Chondrocyte (in vitro differentiated cells): ENCODE measurements at places on chromosomes 7 and 10. TPM values are rescaled to one million over a fixed set of nuclear protein-coding genes. Genes with fewer than 3 reads are reported as not detected.

Gene PDE6C
- not detected in 3 replicates for total RNA-seq

Gene EN2
- total RNA-seq, result 0.15 to 0.99 TPM (median 0.15 TPM) in 3 replicates

Gene GPC2
- 6.2 to 7.3 TPM (median 6.7 TPM) in 3 replicates for total RNA-seq

Gene VGF
- 0.22 to 0.26 TPM in 2 of 3 replicates, not detected in the other for total RNA-seq

Gene HOXA9
- total RNA-seq, result not detected in 3 replicates

GRCh38 chr7:109376576-109376975 lies 806.9 kb downstream of the DNAJB9 start:
- no peaks in the 10 kb centered on the region for H3K27me3 ChIP-seq
- H3K4me1 ChIP-seq, result no peaks in the 10 kb centered on the region
- no peak overlapping the region for H3K4me3 ChIP-seq
- H3K36me3 ChIP-seq, result no peaks in the 10 kb centered on the region
- no peak for DNase-seq
- H3K27ac ChIP-seq, result no peak overlapping the region

DNA sequence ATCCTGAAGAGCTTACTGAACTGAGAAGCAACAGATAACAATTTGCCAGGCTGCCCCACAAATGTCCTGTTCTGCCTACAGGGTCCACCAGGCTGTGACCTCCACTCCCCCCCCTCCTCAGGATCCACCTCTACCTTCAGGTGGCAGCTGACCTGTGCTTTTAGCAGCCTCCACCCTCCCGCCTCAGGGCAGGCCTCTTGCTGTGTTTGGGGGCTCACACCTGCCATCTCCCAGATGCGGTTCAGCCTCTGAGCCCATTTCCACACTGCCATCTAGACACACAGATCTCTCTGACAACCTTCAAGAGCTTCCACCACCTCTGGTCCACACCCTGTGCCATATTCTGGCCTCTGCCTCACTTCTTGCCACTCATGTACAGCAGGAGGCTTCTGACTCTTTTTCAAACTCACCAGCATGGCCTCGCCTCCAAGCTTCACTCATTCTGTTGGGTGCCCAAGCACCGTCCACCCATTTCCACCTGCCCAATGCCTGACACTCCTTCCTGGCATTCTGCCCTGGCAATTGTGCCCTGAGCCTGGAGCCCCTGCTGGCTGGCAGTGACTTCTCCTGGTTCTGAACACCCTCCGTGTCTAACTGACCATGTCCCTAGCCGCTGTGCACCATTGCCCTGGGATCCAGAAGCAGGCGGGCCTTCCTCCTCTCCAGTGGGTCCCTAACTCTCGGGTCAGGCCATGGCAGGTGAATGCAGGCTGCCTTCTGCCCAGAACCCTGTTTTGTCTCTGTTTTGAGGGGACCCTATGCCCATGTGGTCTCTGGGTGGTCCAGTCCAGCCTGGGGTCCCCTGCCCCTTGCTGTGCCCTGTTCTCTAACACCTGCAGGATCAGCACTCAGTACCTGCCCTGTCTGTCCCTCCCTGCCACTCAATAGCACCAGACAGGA lies 18.5 kb downstream of the TMEM72 start:
- peaks cover 6% of the 10 kb centered on the region for H3K27me3 ChIP-seq
- peaks cover 6% of the 10 kb centered on the region for H3K4me1 ChIP-seq
- peaks cover 1% of the 10 kb centered on the region for H3K36me3 ChIP-seq
- no peak overlapping the region for H3K27ac ChIP-seq
- DNase-seq, result no peak

- no peaks in the 10 kb centered on the region for H3K4me1 ChIP-seq
- H3K4me3 ChIP-seq, result no peak overlapping the region
- no peaks in the 10 kb centered on the region for H3K27me3 ChIP-seq
Measured at GRCh38 chr10:82462910-82463551, 588.0 kb downstream of the NRG3 start.

- H3K36me3 ChIP-seq, result no peaks in the 10 kb centered on the region
- peaks cover 4% of the 10 kb centered on the region for H3K4me1 ChIP-seq
- H3K27me3 ChIP-seq, result peaks cover 45% of the 10 kb centered on the region
Measured at GRCh38 chr10:26879744-26880143, 19.0 kb upstream of the ABI1 start.

DNA sequence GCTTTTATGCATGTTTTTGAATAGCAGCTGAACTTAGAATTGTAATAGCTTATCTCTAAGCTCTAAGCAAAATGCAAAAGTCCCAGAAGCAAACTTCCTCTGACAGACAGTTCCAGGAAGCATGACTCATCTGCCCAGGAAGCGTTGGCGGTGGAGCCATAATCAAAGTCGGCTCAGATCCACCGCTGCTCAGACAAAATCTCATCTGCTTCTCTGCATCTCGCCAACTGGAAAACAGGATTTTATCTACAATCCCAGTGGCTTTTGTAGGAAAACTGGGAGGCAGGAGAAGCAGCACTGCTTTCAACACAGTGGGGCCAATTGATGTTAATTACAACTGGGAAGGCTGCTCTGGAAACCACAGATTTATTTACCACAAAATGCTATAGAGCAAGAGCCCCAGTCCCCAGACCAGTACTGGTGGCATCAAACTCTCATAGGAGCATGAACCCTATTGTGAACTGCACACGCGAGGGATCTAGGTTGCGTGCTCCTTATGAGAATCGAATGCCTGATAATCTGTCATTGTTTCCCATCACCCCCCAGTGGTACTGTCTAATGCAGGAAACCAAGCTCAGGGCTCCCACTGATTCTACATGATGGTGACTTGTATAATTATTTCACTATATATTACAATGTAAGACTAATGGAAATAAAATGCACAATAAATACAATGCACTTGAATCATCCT lies 99.9 kb downstream of the CUBN start:
- H3K4me3 ChIP-seq, result peak overlapping the region; percentile 40
- H3K36me3 ChIP-seq, result no peaks in the 10 kb centered on the region
- DNase-seq, result no peak
- H3K27me3 ChIP-seq, result no peaks in the 10 kb centered on the region
- H3K27ac ChIP-seq, result peak overlapping the region; percentile 37
- H3K4me1 ChIP-seq, result peaks cover 36% of the 10 kb centered on the region

GRCh38 chr10:109778993-109779392 lies 144.3 kb downstream of the XPNPEP1 start:
- DNase-seq, result no peak
- no peaks in the 10 kb centered on the region for H3K4me1 ChIP-seq
- H3K27ac ChIP-seq, result no peak overlapping the region
- H3K4me3 ChIP-seq, result no peak overlapping the region

DNA sequence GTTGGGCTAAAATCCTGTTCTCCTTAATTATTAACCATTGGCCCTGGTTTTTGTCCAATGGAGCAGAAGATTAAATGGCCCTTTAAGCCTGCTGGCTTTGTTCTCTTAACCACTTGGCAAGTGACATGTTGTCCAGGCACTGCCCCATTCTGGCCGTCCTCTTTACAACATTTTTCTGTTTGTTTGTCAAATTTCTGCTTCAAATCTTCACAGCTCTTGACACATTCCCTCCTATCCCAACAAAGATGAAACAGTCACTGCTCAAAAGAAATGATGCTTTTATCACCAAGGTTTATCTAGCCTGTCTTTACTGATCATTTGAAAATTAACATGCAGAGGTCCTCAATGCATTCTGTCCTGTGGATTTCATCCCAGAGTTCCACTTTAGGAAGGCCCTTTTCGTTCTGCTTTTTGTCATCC lies 700.4 kb downstream of the KCNMA1 start:
- no peak overlapping the region for H3K4me3 ChIP-seq
- peaks cover 13% of the 10 kb centered on the region for H3K36me3 ChIP-seq
- H3K27me3 ChIP-seq, result no peaks in the 10 kb centered on the region
- no peak for DNase-seq
- H3K27ac ChIP-seq, result no peak overlapping the region

- H3K27ac ChIP-seq, result no peak overlapping the region
- H3K27me3 ChIP-seq, result no peaks in the 10 kb centered on the region
- DNase-seq, result no peak
- H3K4me3 ChIP-seq, result no peak overlapping the region
- H3K36me3 ChIP-seq, result no peaks in the 10 kb centered on the region
Measured at GRCh38 chr7:17946591-17946990, 6.3 kb upstream of the SNX13 start.

- H3K27ac ChIP-seq, result no peak overlapping the region
- H3K36me3 ChIP-seq, result peaks cover 38% of the 10 kb centered on the region
- peaks cover 26% of the 10 kb centered on the region for H3K4me1 ChIP-seq
- H3K4me3 ChIP-seq, result no peak overlapping the region
- DNase-seq, result peak; percentile 85
- no peaks in the 10 kb centered on the region for H3K27me3 ChIP-seq
Measured at GRCh38 chr7:500521-501420, 18.9 kb downstream of the PDGFA start.

- no peaks in the 10 kb centered on the region for H3K4me1 ChIP-seq
- DNase-seq, result no peak
- H3K27me3 ChIP-seq, result no peaks in the 10 kb centered on the region
- H3K4me3 ChIP-seq, result no peak overlapping the region
- no peak overlapping the region for H3K27ac ChIP-seq
Measured at GRCh38 chr10:1020460-1020859, 5.2 kb downstream of the IDI2 start.

DNA sequence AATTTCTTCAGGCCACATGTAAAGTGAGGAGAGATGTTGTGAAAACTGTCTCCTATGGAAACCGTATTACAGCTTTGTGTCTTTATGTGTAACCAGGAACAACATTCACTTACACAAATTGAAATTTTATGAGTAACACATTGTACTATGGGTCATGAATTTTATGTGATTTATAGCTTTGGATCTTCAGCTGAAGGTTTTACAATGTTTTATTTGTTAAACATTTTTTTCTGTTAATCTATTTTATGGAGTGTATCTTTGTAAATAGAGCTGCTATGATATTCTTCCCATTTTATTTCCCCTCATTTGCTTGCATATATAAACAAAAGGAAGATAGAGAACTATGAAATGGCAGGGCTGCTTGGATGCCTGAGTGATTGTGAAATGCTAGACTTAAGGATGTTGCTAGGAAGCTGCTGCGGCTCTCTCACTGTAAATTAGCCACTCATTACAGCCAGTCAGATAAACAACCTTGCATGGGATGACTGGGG lies 104.5 kb upstream of the PCLO start:
- H3K36me3 ChIP-seq, result no peaks in the 10 kb centered on the region
- no peaks in the 10 kb centered on the region for H3K27me3 ChIP-seq
- H3K27ac ChIP-seq, result no peak overlapping the region
- DNase-seq, result no peak

DNA sequence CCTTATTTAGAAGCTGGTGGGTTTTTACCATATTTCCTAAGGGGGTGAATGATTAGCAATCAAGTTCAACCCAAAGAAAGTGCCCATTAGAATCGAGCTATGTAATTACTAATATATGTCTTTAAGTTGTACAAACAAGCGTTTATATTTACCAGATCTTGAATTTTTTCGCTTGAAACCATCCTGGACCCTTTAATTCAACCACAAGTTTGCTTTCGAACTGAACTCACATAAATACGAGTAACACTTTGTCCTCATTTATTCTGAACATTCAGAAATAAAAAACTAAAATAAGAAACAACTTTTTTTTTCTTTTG lies 1.5 kb downstream of the SRI start:
- H3K27me3 ChIP-seq, result no peaks in the 10 kb centered on the region
- H3K36me3 ChIP-seq, result peaks cover 17% of the 10 kb centered on the region
- H3K4me3 ChIP-seq, result peak overlapping the region; percentile 82
- peaks cover 31% of the 10 kb centered on the region for H3K4me1 ChIP-seq
- peak overlapping the region; percentile 79 for H3K27ac ChIP-seq

DNA sequence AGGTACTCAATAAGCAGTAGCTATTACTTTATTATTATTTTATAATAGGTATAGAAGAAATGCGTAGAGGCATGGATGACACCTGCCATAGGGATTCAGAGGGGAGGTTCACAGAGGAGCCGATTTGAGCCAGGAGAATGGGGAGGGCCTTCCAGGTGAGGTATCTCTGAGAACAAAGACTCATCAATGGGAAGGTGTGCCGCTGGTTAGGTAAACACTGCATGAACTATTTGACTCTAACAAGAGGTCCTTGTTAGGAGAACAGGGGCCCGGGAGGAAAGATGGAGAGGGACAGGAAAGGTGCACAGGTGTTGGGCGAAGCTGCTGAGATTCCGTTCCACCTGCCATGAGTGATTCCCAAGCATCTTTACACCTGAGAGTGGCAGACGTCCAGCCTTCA lies 41.8 kb upstream of the TMEM273 start:
- no peak overlapping the region for H3K27ac ChIP-seq
- H3K4me3 ChIP-seq, result no peak overlapping the region
- DNase-seq, result no peak
- H3K4me1 ChIP-seq, result no peaks in the 10 kb centered on the region

- H3K27ac ChIP-seq, result no peak overlapping the region
- no peaks in the 10 kb centered on the region for H3K27me3 ChIP-seq
- peaks cover 31% of the 10 kb centered on the region for H3K4me1 ChIP-seq
- DNase-seq, result no peak
- H3K36me3 ChIP-seq, result no peaks in the 10 kb centered on the region
Measured at GRCh38 chr10:47405857-47406547, 21.9 kb upstream of the ZNF488 start.

- no peak overlapping the region for H3K4me3 ChIP-seq
- H3K4me1 ChIP-seq, result no peaks in the 10 kb centered on the region
- no peak overlapping the region for H3K27ac ChIP-seq
- H3K27me3 ChIP-seq, result peaks cover 24% of the 10 kb centered on the region
- DNase-seq, result no peak
Measured at GRCh38 chr10:49654036-49654693, 25.3 kb upstream of the C10orf53 start.

DNA sequence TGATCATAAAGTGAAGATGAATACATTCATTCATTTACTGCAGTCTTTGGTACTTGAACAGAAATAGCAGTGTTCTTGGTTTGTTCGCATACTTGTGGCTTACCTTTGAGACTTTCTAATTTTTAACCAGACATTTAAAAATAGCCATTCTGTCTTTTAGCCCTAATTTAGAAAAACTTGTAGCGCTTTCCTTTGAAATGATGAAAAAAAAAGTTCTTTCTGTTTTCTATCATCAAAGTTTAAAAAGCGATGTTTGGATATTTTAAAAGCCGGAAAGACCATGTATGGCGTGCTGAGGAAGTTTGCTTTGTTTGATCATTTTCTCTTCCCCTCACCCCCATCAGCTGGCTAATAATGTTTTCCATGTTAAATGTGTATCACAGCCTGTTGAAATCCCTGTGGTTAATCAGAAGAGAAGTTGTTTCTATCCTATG lies 116.3 kb downstream of the CUX1 start:
- peak overlapping the region; percentile 80 for H3K27ac ChIP-seq
- no peak for DNase-seq
- H3K27me3 ChIP-seq, result no peaks in the 10 kb centered on the region
- H3K36me3 ChIP-seq, result peaks cover 4% of the 10 kb centered on the region
- peaks cover 61% of the 10 kb centered on the region for H3K4me1 ChIP-seq

- no peak for DNase-seq
Measured at GRCh38 chr7:81264116-81264515, 345.3 kb upstream of the SEMA3C start.

DNA sequence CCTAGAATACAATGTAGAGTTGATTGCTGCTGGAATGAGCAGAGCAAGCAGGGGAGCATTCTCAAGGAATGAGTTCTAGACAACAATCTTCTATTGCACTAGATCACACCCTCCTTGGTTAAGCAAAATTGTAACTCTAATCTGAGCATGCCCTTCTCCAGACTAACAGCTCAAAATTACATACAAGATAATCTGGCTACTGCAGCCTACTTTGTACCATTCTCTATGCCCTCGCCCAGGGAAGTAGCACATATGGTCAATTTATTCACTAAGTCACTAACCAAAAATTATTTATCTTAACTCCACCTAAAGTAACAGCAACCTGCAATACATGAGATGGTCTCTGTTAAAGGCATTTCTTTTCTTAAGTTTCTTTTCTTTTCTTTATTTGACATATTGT lies 42.5 kb upstream of the KCTD7 start:
- DNase-seq, result no peak
- no peak overlapping the region for H3K27ac ChIP-seq
- H3K4me1 ChIP-seq, result peaks cover 54% of the 10 kb centered on the region
- no peaks in the 10 kb centered on the region for H3K27me3 ChIP-seq
- H3K4me3 ChIP-seq, result no peak overlapping the region
